G401 (cell line): ENCODE measurements at places on chromosomes 7 and 10. TPM values are rescaled to one million over a fixed set of nuclear protein-coding genes. Genes with fewer than 3 reads are reported as not detected.
A peak's percentile ranks its signal among the peaks of the same experiment; 100 is the strongest.

EEF1AKMT2 gene
- 35.6 and 35.8 TPM in 2 replicates for total RNA-seq

GRCh38 chr7:47536661-47537611, 45.0 kb downstream of the TNS3 start:
- DNase-seq, result peak; percentile 51

DNA sequence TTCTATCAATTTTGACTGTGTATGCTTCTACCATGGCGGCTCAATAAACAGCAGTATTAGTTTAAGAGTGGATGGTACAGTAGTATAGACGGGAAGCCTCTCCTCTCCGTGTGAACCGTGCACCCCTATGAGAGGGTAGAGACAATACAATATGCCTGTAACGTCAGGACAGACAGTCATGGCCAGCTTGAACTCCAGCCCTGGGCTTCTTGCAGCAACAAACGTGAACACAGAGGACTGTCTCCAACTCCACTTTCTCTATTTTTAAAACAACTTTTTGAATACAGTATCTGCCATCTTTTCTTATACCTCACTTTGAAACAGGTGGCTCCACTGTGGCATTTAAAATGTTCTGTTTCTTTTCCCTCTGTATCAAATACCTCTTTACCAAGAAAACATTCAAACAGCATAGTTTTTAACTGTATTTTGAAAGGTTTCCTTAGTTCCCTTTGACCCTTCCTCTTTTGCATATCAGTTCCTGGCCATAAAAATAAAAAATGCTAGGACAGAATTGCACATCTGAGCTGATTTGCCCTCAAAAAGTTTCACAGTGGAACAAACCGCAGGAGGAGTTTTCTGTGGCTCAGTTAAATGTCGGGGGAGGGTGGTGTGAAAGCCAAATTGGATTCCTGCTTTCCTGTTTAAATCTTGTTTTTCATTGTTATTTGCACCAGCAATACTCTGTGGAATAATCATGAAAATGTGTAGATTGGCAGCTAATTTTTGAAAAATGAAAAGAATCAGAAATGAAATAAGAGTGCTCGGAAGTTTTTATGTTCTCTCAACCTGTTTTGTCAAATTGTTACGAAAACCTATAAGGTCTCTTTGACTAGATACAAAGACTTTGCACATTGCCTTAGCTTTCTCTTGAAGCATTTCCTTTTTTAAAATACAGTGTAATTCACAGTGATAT, 8.0 kb downstream of the IKZF1 start:
- DNase-seq, result no peak

- DNase-seq, result no peak
These were observed 104.7 kb downstream of the ST8SIA6 start for GRCh38 chr10:17349717-17350116.

DNA sequence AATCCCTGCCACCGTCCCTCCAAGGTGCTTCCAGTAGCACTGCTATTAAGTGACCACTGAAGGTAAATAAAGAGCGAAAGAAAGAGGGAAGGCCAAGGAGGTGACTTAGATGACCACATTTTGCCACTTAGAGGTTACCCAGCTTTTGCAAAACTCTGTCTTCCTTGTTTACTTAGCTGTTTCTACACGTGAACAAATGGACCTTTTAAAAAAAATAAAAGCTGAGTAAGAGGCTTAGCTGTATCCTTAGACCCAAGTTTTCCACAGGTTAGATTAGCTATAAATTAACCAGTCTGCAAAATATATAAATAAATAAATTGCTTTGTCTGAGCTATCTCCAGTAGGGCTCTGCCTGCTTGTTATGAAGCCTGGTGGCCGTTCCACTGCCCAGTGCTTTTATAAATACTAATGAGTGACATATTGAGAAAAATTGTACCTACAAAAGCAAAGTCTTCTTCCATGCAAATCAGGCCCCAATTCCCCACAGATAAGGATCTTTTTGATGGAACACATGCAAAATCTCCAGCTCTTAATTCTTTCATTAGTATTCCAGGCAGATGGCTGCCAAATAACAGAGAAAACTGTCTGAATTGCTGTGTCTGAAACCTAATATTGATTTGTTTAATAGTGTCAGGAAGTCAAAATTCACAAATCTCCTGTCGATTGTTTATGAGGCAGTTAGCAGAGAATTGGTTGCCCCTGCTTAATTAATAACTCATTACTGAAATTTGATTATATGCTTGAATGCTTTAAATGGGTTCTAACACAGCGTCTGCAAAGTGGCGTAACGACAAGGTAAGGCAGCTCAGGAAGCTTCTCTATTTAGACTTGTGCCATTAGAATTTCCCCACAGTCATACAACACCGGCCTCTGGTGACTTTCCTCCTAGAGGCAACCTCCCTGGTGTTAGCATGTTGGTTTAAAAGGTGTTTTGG, 176.7 kb downstream of the EMX2 start:
- no peak for DNase-seq

PTPRE gene
- not detected in 2 replicates for total RNA-seq

- no peak for DNase-seq
These were observed 192.2 kb downstream of the ARHGAP21 start for GRCh38 chr10:24531439-24531838.

GRCh38 chr10:65622608-65623007, 1303.2 kb upstream of the LRRTM3 start:
- no peak for DNase-seq

- DNase-seq, result no peak
These were observed 206.7 kb upstream of the PLXNA4 start for GRCh38 chr7:132782777-132783640.

GRCh38 chr7:137951700-137952425, 50.0 kb downstream of the CREB3L2 start:
- DNase-seq, result no peak

GRCh38 chr10:31942892-31943291, 14.3 kb upstream of the ARHGAP12 start:
- DNase-seq, result no peak
